ENCODE measurements at places on chromosomes 13 and 19.

DNA sequence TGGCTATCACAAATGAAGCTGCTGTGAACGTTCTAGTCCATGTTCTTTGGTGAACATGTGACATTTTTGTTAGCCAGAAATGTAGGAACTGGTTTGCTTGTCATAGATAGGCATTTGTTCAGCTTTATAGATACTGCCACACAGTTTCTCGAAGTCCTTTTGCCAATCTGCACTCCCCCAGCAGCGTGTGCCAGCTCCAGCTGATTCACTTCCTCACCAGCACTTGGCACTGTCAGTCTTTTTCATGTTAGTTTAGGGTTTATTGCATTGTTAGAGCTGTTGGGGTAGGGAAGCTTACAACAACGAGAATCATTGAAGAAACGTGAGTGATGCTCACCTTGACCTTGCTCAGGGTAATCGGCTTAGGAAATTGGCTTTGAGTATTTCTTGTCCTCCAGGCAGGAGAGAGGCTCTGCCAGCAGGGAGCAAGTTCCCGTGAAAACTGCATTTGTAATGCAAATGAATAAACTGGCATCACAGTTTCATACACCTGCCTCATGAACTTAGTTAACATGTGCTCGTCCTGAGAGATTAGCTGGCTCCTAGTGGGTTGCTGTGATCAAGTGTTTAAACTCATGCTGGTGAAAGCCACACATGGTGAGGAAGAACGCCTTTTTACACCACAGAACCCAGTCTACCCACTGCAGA is 83.9 kb downstream of the ING1 start:
- DNase-seq = no peak

DNA sequence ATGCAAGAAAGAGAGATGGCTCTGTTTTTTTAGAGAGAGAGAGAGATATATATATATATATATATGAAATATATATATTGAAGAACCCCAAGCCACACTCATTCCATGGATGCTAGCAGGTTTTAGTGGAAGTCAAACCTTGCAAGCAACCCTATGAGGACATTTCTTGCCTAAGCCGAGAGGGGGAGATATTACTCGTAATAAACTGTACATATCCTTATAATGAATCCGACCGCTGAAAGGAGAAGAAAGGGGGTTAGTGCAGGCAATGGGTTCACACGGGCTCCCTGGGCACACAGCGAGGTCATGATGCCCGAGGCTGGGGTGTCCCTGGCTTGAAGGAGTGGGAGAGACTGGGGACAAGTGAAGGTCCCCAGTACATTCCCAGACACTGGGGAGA is 78.3 kb downstream of the IER2 start:
- DNase-seq = no peak

DNA sequence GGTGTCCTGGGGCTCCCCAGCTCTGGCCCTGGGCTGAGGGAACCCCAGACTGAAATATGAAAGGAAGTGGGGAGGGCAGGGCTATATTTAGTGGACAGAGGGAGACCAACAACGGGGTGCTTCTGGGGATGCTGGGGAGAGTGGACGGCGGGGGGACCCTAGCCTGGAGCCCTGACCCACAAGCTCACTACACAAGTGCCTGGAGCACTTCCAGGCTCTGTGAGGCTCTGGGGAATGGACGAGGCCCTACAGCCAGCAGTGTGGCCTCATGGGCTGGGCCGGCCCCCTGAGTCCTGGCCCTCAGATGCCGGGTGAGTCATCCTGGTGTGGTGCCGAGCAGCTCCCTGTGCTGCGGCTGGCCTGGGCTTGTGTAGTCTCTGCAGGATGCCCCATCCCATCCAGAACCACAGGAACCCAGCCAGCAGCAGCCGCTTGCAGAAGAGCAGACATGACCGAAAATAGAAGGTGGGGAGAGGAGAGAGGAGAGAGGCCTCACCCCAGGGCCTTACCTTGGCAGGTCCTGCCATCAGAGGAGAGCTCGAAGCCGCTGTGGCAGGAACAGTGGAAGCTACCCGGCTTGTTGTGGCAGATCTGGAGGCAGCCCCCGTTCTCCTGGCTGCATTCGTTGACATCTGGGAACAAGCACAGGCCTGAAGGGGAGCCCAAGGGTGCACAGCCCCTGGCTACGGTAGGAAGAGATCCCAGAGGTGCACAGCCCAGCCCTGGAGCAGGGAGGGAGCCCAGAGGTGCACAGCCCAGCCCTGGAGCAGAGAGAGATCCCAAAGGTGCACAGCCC is 26.1 kb downstream of the GAS6 start:
- DNase-seq = no peak

GRCh38 chr13:95644601-95645052 is at the start of gene DZIP1:
TSS of gene DZIP1 (minus strand) at chr13:95644706. CDS start at chr13:95642029, 2,677 bp downstream.
- no peak for DNase-seq

- peak; percentile 47 for DNase-seq
These were observed 17.4 kb upstream of the AP1M2 start for GRCh38 chr19:10604460-10604980.

- DNase-seq = no peak
These were observed 2.9 kb upstream of the MRI1 start for GRCh38 chr19:13761423-13761822.

DNA sequence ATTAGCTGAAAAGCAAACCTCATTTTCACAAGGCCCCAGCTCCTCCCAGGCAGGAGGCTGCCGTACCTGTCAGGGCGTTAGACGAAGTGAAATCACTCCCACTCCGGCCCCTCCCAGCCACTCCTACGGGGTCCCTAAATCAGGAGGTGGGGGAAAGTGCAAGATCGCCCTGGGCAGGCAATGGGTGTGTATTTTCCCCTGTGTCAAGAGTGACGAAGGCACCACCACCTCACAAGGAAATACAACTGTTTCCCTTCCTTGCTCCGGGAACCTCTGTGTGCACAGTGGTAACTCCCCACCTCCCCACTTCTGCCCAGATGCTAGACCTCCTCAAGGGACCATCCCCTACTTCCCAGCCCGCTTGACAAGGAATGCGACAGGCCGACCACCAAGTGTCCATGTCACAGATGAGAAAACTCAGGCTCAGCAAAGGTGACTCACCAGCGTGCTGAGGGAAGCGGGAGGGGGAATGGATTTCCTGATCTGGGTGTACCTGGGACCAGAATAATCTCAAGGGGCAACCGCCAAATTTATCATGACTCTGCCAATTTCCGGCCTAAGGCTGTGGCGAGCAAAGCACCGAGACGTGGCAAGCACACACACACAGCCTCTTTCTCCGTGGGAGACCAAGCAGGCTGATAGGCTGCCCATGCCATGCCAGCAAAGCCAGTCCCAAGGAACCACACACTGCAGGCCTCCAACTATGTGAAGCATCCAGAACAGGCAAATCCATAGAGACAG is 7.3 kb downstream of the PPP6R1 start:
- DNase-seq = peak; percentile 71

- peak; percentile 96 for DNase-seq
These were observed at the start of gene ZNF850 for GRCh38 chr19:36772311-36773222. TSS of gene ZNF850 (minus strand) at chr19:36772807. CDS start at chr19:36762606, 10,201 bp downstream.

GRCh38 chr19:50333235-50333736 is 4.1 kb upstream of the KCNC3 start:
- peak; percentile 96 for DNase-seq

GRCh38 chr13:48532256-48532505 is 699 bp downstream of the RCBTB2 start:
- no peak for DNase-seq

GRCh38 chr19:2221250-2221831 is 14.8 kb downstream of the PLEKHJ1 start:
- no peak for DNase-seq

DNA sequence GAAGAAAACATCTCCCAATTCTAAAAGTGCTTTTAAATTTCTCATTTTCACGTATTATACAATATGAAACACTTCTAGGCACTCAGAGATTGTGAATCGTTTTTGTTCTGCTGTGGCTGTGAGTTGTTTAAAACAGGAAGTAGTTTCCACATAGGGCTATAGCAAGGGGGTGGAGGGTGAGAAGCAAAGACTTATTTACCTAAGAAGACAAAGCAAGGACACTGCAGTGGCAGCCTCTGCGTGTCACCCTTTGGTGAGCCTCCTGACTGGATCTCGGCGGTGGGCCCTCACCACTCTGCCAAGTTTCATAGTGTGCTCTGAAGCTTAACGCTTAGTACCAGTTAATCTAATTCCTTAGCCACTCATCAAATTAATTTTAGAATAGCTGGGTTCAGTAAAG is 56.8 kb downstream of the TNFSF13B start:
- DNase-seq = no peak

GRCh38 chr19:752652-753517 is 2.0 kb downstream of the MISP start:
- no peak for DNase-seq

DNA sequence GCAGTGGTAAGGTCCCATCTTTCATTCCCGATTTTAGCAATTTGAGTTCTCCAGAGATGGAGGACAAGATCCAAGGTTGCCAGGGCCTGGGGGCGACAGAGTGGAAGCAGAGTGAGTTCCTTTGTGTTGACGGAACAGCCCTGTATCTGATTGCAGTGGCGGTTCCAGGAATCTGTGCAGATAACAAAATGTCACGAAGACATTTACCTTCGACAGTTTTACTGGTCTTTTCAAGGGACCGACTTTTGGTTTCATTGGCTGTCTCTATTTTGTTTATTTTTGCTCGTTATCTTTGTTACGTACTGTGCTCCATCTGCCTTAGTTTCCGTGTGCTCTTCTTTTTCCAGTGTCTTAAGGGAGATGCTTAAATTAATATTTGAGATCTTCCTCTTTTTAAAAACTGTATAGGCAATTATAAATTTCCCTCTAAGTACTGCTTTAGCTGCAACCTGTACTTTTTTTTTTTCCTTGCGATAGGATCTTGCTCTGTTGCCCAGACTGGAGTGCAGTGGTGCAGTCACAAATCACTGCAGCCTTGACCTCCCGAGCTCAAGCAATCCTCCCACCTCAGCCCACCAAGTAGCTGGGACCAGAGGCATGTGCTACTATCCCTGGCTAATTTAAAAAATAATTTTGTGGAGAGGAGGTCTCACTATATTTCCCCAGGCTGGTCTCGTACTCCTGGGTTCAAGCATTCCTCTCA is 23.2 kb downstream of the KDM4B start:
- no peak for DNase-seq

GRCh38 chr13:44397766-44398223 is 24.2 kb downstream of the SERP2 start:
- no peak for DNase-seq
